Cerebellum (tissue), 4 donors: ENCODE measurements at places on chromosomes 11 and 22. TPM values are rescaled to one million over a fixed set of nuclear protein-coding genes. Genes with fewer than 3 reads are reported as not detected.
A peak's percentile ranks its signal among the peaks of the same experiment; 100 is the strongest.

DMC1 gene
- total RNA-seq = 5.0 TPM

SDF2L1 gene
- total RNA-seq = 5.0 TPM

OR51E1 gene
- total RNA-seq = 0.18 TPM

NDUFS8 gene
- total RNA-seq = 53.9 TPM

DNA sequence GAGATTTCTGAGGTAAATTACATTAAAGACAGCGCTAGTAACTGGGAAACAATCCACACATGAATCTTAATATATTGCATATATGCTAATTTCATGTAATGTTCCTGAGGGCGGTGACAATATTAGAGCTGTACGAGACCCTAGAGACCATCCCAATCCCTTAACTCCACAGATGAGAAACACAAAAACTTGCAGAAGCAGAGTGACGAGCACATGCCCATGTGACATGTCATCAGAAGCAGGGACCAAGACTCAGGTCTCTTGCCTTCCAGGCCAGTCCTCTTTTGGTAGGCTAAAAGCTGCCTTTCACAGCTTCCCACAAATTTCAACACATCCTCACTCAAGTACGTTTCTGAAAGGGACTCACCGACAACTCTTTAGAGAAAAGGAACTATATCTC is 11.8 kb downstream of the MAPK1 start:
- no peak for DNase-seq

GRCh38 chr11:34916843-34917770 is 689 bp downstream of the PDHX start:
- DNase-seq = peak; percentile 28

GRCh38 chr11:57896361-57897145 is 127.1 kb upstream of the OR9Q1 start:
- no peak for DNase-seq
